Occipital lobe (tissue), 3 donors: ENCODE measurements at places on chromosomes 4 and X.

- no peak for DNase-seq
Observed at GRCh38 chr4:65202853-65203236, 467.4 kb downstream of the EPHA5 start.

- DNase-seq = no peak
Observed at GRCh38 chr4:52566136-52567031, 92.7 kb downstream of the USP46 start.

- DNase-seq = no peak
Observed at GRCh38 chrX:13194291-13195103, 125.4 kb downstream of the ATXN3L start.

GRCh38 chr4:2646396-2647149, 109.6 kb downstream of the TNIP2 start:
- DNase-seq = no peak

DNA sequence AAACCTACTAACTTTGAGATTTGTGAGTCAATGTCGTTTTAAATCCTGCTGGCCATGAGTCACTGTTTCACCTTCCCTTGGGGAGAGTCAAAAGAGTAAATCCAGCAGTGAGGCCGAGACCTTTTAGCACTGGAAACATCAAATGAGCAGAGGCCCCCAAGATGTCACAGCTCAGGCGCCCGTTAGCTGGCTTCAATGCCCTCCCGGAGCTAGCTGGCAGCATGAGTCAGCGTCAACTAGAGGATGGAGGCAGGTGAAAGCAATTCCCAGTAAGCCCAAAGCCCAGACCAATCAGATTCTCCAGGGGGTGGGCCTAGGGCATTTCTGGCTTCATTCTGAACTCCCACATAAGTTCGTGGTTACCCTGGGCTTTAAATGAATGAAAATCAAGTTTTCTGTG, 170.9 kb downstream of the CLCN4 start:
- no peak for DNase-seq

- no peak for DNase-seq
Observed at GRCh38 chr4:185546335-185546734, 11.0 kb upstream of the PDLIM3 start.
